CD14-positive monocyte (primary cell): ENCODE measurements at places on chromosomes 3 and 15.

GRCh38 chr15:89430530-89431341 lies 65.6 kb downstream of the RHCG start:
- peak; percentile 63 for DNase-seq

GRCh38 chr3:27613846-27614500 lies 108.2 kb downstream of the EOMES start:
- no peak for DNase-seq

GRCh38 chr3:106025151-106025722 lies 156.4 kb upstream of the CBLB start:
- DNase-seq: no peak

DNA sequence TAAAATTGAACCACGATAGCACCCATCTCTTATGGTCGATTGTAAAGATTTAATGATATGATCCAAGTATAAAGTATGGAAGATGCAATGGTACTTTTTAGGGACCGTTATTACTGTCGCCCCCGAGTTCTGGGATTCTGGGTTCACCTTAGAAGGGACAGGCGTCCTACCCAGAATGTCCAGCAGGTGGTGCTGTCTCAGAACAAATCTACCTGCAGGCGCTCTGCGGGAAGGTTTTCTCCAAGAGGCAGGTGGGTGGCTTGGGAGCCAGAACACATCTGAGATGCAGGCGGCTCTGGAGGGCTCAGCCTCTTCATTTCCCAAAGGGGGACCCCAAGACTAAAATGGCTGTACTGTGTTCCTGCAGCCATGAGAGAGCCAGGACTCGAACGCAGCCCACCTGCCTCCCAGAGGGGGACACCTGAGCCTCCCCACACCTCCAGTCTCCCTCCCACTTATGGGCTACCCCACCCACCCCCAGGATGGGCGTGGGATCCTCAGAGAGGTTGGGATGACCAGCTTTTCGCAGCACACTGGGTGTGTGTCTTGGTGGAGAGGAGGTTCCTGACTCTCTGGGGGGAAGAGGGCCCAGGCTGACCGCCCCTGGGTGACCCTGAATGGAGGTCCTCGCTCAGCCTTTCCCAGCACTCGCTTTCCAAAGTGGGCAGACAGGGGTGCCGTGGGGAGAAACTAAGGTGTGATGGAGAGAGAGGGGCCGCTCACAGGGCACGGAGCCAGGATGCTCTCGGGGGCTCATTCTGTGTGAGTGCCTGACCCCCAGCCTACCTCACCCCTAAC lies 28.1 kb upstream of the CORO2B start:
- DNase-seq: peak; percentile 55

- DNase-seq: no peak
Observed at GRCh38 chr3:150945226-150946032, 27.1 kb downstream of the CLRN1 start.

- no peak for DNase-seq
Observed at GRCh38 chr3:73808862-73809509, 184.2 kb upstream of the PDZRN3 start.

GRCh38 chr3:45817831-45818522 lies 21.6 kb upstream of the SLC6A20 start:
- DNase-seq: no peak

- DNase-seq: no peak
Observed at GRCh38 chr3:112074616-112075497, 11.3 kb upstream of the C3orf52 start.
